H7 (cell line): ENCODE measurements at places on chromosomes 5 and 9.

GRCh38 chr9:129382281-129383018 lies 204.4 kb upstream of the IER5L start:
- DNase-seq = no peak

- no peak for DNase-seq
Measured at GRCh38 chr5:60445921-60446320, 254.0 kb downstream of the DEPDC1B start.

GRCh38 chr9:115116421-115117284 lies 1.3 kb downstream of the TNC start:
- DNase-seq = no peak

GRCh38 chr5:173633304-173633703 lies 16.9 kb upstream of the BOD1 start:
- no peak for DNase-seq

- no peak for DNase-seq
Measured at GRCh38 chr9:135559606-135560005, 1.9 kb upstream of the PAEP start.

DNA sequence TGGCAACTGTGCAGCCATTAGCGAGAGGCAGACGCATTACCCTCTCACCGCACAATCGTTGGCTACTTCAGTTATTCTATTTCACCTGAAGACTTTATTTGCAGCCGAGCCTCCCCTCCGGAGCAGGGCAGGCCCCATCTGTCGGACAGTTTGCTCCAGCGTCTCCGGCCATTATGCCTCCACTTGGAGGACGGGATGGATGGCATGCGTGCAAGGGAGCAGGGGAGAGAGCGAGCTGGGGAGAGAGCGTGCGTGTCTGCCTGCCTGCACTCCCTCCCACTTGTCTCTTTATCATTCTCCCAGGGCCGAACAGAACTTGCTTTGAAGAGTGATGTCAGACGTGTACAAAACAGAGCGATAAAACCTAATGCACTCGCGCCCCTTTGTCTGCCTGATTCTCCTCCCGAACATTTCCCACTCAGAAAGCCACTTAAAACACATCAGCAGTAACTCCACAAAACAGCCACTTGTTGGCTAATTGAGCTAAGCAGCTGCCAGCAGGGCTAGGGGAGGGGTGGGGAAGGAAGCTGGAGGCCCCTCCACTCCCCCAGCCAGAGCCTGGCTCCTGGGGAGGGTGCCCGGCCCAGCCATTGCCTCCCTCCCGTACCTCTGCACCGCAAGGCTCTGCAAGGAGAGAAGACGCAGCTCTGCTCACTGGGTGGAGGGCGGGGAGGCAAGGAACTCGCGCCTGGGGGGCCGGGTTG lies 43.4 kb upstream of the FUBP3 start:
- peak; percentile 78 for DNase-seq

DNA sequence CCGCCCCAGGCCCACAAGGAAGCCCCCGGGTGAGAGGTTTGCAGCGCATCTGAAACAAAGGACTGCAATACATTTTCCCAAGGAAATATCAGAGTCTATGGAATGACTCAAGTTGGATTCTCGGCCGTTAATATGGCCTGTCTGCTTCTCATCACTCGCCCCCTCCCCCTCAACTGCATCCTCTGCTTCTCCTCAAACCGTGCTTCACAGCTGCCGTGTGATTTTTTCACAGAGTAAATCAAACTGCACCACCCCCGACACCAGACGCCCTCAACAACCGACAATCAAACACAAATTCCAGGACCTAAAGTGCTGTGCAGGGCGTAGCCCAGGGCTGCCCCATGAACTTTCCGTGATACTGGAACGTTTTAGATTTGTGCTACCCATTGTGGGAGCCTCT lies 176.9 kb downstream of the ROR2 start:
- no peak for DNase-seq

GRCh38 chr5:62211405-62211804 lies 94.6 kb upstream of the KIF2A start:
- DNase-seq = no peak

DNA sequence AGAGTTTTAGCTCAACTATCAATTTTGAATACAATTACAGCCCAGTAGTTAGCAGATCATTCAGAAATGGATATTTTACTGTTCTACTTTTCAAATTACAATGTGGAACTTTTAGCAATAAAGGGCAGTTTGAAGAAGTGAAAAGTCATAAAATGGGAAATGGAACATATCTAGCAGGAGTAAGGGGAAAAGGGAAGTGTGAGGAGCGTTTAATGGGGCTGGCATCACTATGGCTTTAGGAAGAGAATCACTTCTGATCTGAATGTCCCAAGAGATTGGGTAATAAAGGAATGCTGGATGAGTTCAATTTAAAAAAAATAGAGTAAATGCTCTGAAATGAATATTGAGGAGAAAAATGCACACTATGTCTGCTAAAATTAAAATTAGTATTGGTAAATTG lies 77.4 kb downstream of the ATPSCKMT start:
- DNase-seq = no peak

DNA sequence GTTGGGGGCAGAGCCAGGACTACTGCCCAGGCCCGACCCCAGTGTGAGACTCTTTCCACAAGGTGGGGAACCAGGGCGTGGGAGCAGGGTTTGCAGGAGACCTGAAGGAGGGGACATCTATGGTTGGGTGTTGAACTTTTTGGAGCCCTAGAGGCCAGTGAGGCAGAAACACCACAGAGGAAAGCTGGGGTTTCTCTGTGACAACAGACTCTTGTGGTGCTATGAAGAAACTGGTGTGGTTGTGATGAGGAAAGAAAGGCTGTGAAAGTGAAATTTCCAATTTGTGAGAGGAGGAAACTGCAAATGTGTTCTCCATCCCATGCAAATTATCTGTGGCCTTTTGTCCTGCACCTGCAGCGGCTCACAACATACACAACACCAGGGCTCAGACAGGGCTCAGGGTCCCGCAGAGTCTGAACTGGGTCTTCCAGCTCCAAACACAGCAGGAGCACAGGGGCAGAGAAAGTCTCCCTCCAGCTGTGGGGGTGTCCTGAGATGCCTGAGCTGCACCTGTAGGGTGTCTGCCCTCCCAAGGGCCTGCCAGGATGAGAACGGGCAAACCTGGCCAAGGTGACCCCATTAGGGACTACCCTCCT lies 51.4 kb upstream of the GRHPR start:
- DNase-seq = no peak

DNA sequence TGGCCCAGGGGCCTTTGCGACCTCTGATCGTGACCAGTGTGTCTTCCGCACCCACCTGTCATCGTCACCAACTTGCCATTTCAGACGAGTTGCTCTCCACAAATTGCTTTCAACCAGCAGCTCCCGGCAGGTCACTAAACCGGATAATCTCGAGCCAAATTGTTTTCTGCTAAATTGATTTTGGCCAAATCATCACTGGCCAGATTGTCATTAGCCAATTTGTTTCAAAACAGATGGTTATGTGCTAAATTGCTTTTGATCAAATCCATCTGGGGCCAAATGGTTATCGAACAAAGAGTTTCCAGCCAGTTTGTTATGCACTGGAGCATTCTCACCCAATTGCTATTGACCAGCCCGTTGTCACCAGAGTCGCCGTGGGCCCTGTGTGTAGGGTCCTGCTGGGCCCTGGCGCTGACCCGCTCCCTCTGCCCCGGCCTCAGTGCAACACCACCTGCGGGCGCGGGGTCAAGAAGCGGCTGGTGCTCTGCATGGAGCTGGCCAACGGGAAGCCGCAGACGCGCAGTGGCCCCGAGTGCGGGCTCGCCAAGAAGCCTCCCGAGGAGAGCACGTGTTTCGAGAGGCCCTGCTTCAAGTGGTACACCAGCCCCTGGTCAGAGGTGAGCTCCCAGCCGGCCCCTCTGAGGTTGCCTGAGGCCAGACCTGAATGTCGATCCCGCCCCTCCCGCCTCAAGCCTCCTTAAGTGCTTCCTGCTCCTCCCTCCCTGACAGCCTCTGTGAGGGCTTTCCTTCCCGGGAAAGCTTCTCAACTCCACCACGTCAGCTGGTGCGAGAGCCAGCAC lies 35.6 kb downstream of the ADAMTSL2 start:
- DNase-seq = peak; percentile 57

DNA sequence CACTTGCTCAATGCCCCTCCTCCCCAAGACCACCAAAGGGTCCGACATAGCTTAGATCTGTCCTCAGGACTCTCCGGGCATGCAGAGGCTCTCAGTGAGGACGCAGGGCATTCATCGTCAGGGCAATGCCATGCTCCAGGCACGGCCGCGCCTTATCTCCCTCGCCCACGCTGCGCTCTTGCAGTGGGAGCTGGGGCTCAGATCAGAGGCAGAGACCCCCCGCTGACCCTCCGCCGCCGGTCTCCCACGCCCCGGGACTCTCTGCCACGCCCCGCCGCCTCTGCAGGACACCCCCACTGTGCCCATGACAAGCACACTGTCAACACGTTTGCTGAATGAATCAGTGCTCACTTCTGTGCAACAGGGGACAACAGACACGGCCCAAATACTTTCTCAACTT lies 140.7 kb downstream of the ADAMTS2 start:
- peak; percentile 54 for DNase-seq

GRCh38 chr5:154072414-154073171 lies 33.8 kb downstream of the MFAP3 start:
- peak; percentile 57 for DNase-seq

DNA sequence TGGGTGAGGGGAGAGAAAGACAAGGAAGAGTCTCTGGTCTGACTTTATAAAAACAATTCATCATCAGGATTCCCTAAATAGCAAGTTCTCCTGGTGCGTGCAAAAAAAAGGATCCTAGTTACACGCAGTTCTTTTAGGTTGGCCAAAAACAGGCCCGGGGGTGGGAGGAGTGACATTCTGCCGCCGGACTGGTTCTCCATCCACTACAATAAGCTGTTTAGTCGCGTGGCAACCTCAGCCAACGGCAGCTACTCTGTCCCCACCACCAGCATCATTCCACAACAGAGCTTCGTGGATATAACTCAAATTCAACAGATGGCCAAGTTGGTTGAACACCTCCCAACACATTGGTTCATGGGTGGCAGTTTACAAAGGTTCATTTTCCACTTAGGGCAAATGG lies 2.9 kb upstream of the FAM163B start:
- DNase-seq = no peak

GRCh38 chr5:95920822-95921221 lies 40.8 kb downstream of the ELL2 start:
- no peak for DNase-seq

GRCh38 chr9:131658377-131659129 lies 81.3 kb downstream of the RAPGEF1 start:
- DNase-seq = no peak

DNA sequence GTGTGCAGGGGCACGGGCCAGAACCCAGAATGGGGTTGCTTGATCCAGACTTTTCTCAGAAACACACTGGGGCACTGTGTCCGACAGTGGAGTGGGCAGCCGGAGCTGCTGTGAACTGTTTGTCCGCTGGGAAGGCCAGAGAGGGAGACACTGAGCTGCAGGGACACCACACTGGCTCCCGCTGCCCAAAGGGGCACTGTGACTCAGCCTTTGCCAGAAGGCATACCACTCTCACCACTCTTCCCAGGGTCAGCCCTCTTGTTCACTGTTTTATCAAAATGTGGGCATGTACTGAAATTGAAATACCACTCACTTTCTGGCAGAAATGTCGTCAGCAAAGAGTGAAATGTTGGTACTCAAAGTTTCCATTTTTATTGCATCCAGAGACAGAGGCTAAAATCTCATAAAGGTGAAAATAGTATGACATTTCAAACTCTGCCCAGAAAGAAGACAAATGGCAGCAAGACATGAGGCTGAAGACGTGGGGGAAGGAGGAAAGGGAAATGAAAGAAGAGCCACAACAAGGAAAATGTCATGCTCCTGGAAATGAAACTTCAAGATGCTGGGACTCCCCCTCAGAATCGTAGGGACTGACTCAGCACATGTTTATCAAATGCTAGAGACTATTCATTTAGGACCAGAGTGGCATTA lies 4.5 kb upstream of the IL7R start:
- no peak for DNase-seq

DNA sequence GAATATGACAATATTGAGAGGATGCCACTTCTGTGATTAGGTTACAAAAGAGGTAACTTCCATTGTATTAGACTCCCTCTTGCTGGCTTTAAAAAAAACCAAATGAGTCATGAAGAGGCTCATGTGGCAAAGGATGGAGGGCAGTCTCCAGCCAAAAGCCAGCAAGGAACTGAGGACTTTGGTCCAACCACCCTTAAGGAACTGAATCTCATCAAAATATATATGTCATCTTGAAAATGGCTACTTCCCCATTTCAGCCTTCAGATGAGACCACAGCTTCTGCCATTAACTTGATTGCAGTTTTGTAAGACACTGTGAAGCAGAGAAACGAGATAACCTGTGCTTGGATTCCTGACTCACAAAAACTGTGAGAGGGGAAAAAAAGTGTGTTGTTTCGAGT lies 15.5 kb upstream of the TRIM32 start:
- no peak for DNase-seq

GRCh38 chr5:1912951-1913565 lies 30.3 kb upstream of the IRX4 start:
- no peak for DNase-seq

- no peak for DNase-seq
Measured at GRCh38 chr5:7851617-7852289, 820 bp upstream of the CFAP90 start.

DNA sequence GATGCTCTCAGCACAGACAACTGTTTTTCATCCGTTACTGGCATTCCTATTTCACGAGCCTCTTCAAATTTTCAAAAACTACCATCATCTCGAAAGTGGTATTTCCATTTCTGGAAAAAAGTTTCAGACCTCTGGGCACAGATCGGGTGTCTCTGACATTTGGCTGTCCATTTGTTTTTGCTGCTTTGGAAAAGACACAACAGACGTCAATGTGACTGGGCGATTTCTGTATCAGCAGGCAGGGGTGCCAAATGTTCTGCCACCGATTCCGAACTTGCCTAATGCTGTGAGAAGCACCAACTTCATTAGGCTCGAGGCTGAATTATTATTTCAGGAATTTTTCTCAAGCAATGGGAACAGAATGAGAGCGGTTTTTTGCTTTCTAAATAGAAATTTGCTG lies 105.6 kb downstream of the ARSB start:
- DNase-seq = no peak

- DNase-seq = no peak
Measured at GRCh38 chr9:18190671-18191374, 283.1 kb upstream of the ADAMTSL1 start.

GRCh38 chr5:134994560-134995156 lies 27.0 kb downstream of the CATSPER3 start:
- DNase-seq = peak; percentile 13

DNA sequence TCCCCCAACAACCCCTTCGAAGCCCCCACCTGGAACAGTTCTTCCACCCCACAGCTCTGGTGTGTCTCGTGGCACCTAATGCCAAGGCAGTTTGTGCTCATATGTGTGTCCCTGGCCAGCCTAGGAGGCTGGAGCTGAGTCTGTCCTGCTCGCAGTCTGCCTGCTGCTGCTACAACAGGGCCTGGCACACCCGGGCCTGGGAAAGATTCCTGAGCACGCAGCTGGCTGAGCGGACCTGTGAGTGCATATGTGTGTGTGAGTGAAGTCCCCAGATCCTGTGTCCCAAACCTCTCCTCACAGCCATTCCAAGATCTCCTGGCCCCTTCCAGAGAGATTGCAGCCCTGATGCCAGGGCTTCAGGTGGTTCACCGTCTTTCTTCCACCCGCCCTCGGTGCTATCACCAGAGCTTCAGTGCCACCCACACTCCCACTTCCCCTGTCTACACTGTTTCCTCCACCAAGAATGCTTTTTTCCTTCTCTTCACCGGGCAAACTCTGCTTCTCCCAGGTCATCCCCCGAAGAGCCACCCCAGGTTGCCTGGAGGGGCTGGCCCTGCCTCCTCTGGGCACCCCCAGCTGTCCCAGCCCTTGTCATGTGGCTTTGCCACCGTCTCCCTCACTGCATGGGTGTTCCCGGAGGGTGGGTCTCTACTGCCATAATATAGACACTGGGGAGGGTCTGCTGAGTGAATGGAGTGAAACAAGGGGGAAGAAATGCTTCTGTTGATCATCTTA lies 28.4 kb downstream of the LMX1B start:
- DNase-seq = no peak

- DNase-seq = peak; percentile 83
Measured at GRCh38 chr5:141349917-141350619, at the start of gene PCDHGB1. PCDHGB1 (plus strand) TSS chr5:141350099; CDS start chr5:141350261, 162 bp downstream.
